NCI-H2171 treated with DMSO at 0.1 percent for 48 hours (cell line): ENCODE measurements at places on chromosomes 7 and 10.

DNA sequence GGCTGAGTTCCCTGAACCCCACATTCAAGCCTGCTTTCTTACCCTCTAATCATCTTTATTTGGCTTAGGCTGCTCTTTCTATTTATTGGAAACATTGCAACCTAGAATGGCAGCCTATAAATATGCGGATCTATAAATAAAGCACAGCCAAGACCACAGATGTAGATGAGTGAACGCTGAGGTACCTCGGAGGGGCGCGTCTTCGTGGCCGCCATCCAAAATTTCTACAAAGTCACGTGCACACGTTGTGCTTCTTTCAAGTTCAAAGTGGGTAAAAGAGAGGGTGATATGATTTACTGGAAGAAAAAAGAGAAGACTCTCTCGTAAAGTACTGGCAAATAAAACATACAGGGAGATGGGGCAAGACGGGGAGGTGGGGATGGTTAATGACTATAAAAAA is 132.6 kb upstream of the RSU1 start:
- no peak for DNase-seq

DNA sequence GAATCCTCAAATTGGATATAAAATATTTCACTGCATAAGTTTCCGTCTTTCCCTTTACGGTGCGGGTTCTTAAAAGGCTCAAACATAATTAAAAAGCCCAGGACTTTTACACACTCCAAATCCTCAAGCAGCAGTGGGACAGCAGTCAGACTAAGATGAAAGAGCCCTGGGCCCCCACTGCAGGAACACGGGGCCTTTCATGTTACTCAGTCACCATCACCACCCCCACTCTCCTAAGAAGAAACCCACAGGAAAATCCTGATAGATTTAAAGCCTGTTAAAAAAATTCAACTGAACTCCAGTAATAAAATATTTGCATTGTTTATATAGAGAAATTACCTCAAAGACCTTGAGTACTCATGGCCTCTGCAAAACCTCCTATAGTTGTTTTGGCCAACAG is 74.0 kb upstream of the TRIL start:
- no peak for DNase-seq

DNA sequence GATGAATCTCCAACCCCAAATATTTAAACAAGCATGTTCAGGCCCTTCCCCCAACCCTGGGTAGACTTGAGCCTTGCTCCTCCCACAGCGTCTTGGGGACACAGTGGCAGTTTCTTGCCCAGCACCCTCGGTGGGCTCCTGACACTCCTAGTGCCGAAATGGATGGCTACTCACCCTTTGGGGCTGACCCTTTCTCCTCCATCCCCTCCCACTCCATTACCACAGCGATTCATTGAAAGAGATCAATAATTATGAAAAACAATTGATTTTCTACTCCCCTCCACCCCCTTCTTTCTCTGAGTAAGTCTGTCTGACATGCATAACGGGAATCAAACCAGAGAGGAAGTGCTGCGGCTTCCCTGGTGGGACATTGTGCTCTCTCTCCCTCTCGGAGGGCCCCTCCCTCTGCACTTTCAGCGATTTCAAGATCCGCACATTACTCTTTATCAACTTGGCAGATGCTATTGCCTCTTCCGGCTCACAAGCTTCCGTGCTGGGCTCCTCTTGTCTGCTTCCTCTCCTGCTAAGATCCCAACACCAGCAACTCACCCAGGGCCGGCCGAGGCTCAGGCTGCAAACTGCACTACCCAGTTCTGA is 79.0 kb upstream of the PLXNA4 start:
- no peak for DNase-seq

DNA sequence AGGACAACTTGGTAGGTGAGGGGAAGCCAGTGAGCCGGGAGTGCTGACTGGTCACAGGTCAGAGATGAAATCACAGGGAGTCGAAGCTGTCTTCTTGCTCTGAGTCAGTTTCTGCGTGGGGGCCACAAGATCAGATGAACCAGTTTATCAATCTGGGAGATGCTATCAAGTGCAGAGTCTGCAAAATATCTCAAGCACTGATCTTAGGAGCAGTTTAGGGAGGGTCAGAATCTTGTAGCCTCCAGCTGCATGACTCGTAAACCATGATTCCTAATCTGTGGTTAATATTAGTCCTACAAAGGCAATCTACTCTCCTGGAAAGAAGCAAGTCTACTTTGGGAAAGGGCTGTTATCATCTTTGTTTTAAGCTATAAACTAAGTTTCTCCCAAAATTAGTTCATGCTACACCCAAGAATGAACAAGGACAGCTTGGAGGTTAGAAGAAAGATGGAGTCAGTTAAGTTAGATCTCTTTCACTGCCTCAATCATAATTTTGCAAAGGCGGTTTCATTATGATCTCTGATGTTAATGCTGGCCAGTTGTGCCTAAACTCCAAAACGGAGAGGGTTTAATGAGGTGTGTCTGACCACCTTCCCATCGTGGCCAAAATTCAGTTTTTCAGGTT is 8.4 kb upstream of the LMOD2 start:
- no peak for DNase-seq

DNA sequence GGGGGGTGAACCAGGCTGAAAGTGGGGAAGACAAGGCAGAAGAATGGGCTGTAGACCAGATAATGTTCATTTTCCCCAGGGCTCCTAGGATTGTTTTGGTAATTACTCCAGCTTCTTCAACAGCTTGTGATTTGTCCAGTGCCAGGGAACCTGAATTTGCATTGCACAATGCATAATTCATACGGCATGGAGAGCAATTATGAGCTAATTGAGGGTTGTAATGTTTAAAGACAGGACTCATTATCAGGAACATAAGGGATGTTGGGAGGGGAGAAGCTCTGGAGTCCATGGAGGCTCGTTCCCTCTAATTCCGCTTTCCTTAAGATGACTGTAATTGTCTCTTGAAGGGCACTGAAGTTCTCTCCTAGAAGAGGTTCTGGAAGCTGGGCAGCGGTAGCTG is 405.0 kb upstream of the ZMIZ1 start:
- no peak for DNase-seq

DNA sequence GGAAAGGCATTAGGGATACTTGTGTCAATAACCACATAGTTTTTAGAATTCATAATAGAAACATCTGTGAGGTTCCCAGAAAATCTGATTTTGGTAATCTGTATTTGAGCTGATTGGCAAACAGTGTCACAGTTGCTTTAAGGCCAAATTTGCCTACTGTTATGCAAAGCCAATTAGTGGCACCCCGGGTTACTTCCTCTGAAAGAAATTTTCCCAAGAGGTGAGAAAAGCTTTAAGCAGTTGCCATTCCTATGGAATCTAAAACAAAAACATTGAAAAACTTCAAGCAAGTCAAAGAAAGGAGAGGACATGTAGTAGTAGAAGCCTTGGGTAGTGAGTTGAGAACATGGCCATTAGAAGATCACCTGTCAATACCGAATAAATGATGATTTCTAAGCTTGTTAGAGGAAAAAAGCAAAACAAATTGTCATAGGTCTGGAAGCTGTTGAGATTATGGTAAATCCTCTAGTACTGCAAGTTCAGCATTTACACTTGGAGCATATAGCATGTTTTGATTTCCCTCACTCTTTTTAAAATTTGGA is 176.8 kb downstream of the TWIST1 start:
- DNase-seq, result no peak

- DNase-seq, result no peak
These were observed 22.0 kb upstream of the SLC26A4 start for GRCh38 chr7:107638594-107638993.

DNA sequence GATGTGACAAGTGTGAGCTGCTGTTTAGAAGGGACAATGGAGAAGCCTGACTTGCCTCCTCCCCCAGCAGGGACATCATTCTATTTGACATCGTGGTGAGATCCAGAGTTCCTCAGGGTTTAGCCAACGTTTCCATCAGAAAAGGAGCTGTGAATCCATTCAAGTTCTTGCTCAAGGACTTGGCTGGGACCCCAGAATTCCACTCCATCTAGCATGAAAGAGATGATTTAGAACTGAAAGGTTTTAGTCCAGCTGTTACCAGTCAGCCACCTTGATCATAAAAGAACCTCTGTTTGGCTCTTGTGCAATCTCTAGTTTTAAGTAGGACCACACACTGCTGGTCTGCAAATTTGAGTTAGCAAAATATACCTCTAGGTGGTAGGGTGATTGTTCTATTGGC is 337.6 kb downstream of the FRMD4A start:
- no peak for DNase-seq

- no peak for DNase-seq
These were observed 243.5 kb upstream of the TCF7L2 start for GRCh38 chr10:112706577-112706976.

DNA sequence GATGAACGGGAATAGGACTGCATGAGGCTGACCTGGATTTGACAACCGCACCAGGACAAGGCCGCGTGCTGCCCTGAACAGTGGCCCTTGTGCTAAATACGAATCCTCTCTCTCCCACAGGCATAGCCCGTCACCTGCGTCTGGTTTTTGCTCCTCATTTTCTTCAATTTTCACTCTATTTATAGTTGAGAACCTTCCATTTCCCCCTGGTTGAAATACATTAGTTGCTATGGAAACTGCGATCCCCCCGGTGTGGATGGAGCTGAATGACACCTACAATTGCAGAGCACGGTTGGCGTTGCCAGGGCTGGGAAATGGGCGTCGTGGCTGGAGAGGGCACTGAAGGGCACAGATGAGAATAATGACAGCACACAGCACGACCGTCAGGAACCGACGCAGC is 158.6 kb upstream of the PITRM1 start:
- no peak for DNase-seq

GRCh38 chr7:93723424-93724124 is 149.1 kb upstream of the CALCR start:
- DNase-seq, result peak; percentile 62

GRCh38 chr10:117131376-117132327 is 6.4 kb downstream of the VAX1 start:
- no peak for DNase-seq

- DNase-seq, result no peak
These were observed 98.4 kb downstream of the PLPP4 start for GRCh38 chr10:120555436-120555835.

- DNase-seq, result no peak
These were observed 120.9 kb downstream of the TWIST1 start for GRCh38 chr7:18996583-18996982.

DNA sequence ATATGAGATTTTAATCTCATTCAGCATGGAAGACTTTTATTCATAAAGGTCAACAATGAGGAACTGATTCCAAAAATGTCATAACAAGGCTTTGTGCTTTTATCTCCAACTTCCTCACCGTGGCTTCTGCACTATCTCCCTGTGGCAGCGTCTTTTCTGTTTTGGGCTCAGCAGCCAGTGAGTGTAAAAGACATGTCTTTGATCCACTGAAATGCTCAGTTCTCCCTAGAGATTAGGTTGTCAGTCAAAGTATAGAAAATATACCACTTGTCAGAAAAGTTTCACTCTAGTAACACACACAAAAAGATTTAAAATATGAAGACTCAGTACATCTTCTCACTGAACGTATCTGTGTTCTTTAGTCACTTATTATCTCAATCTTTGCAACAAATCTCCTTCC is 901.8 kb upstream of the ZWINT start:
- DNase-seq, result no peak

DNA sequence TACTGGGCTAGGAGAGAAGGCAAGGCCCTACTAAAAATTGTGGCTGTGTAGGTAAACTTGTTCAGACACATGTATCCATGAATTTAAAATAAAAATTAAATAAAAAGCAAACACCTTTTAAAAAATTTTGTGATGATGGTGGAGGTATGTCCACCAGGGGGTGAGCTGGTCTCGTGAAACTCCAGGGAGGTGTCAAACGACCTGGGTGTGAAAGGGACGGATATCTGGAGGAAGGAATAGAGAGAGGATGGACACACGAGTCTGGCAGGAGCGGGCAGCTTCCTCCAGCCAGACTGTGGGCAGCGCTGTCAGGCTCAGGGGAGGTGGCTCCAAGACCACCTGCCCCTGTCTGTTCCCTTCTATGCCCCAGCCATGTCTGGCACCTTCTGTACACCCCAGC is 34.8 kb upstream of the DMBT1 start:
- DNase-seq, result no peak

DNA sequence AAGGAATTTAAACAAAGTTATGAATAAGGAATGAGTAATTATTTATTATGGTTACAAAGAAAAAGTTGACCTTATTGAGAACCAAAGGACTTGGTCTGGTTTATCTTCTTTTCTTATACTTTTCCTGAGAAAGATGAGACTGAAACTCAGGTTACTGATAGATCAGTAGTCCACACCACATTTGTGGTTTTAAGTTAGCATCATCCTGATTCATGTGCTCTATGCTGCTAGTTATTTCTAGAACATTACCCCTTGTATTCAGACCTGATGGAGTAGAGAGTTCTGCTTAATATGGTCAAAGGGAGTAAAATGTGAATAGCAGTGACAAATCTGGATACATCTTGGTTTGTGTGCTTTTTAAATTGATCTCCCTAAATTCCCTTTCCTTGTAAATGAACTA is 63.8 kb downstream of the FOXP2 start:
- DNase-seq, result no peak

GRCh38 chr7:66452165-66452564 is 176.5 kb upstream of the KCTD7 start:
- no peak for DNase-seq
